ENCODE measurements at places on chromosomes 2 and 18.
A peak's percentile ranks its signal among the peaks of the same experiment; 100 is the strongest.

DNA sequence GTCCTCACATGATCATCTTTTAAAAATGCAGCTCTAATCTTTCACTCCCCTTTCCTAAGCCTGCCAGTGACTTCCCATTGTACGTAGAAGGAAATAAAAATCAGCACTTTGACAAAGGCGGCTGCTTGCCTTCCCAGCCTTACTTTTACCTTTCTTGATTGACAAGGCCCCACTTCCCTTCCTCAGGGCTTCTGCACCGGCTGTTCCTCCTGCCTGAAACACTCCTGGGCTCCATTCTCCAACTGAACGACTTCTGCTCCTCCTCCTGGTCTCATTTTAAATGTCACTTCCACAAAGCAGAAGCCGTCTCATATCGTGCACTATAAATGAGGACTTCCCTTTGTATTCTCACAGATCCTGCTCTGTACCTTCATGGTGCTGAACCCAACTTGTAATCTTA is 56.1 kb downstream of the OSBPL6 start:
- DNase-seq, result no peak

- DNase-seq, result no peak
Observed at GRCh38 chr2:105950521-105951383, 206.0 kb downstream of the NCK2 start.

GRCh38 chr18:79961527-79962291 is 2.7 kb upstream of the HSBP1L1 start:
- DNase-seq, result no peak

- DNase-seq, result peak; percentile 92
Observed at GRCh38 chr2:241061275-241061674, 40.8 kb downstream of the MTERF4 start.

DNA sequence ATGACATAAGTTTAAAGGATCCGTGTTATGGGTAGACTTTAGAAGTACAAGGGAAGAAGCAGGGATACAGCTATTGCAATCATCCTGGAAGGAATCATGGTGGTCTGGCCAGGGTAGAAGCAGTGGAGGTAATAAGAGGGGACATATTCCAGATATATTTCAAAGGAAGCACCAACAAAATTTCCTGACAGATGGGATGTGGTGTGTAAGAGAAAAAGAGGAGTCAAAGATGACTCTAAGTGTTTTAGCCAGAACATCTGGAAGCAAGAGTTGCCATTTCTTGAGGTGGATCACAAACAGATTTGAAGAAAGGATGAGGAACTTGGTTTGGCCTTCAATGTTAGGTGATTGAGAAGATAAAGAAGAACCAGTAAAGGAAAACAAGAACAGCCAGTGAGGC is 133.1 kb upstream of the CTAGE1 start:
- DNase-seq, result no peak

DNA sequence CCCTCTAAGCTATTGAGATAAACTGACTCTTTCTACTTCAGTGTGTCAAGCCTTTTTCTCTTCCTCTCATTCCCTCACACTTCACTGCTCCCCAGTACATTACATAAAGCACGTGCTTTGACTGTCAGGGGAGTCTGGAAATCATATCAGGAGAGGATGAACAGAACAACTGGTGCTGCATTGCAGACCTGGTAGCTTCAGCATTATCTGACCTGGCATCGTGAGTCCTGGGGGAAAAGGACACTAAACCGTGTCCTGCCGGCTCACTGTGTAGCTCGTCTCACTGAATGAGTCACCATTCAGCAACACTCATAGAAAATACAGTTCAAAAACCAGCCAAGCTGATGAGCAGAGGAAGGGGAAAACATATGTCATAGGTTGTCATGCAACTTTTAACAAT is 108.5 kb upstream of the UNC80 start:
- DNase-seq, result no peak

DNA sequence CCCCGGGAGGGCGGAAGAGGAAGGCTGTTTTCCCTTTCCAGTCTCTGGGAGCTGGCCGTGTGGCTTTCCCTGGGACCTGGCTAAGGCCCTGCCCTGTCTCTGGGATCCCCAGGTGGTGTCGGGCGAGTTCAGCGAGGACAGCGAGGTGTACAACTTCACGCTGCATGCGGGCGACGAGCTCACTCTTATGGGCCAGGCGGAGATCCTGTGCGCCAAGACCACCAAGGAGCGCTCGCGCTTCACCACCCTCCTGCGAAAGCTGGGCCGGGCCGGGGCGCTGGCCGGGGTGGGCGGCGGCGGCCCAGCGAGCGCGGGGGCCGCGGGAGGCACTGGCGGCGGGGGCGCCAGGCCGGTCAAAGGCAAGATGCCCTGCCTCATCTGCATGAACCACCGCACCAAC is 11.2 kb downstream of the GAREM2 start:
- DNase-seq, result no peak

- no peak for DNase-seq
Observed at GRCh38 chr2:15941871-15942710, 1.7 kb downstream of the MYCN start.

DNA sequence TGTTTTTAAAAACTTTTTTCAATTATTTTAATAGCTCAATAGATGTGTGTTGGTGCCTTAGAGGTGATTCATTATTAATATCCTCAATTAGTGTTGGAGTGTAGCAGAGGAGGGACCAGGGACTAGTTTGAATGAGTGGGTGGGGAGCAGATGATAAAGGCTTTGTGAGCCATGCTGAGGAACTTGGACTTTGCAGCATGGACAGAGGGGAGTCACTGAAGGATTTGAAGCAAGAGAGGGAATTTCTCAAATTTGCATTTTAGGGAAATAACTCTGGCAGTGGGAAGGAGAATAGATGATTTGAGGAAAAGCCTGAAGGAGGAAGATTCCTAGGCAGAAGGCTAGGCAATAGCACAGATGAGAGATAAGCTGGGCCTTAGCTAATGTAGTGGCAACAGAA is 42.3 kb upstream of the RMND5A start:
- no peak for DNase-seq

DNA sequence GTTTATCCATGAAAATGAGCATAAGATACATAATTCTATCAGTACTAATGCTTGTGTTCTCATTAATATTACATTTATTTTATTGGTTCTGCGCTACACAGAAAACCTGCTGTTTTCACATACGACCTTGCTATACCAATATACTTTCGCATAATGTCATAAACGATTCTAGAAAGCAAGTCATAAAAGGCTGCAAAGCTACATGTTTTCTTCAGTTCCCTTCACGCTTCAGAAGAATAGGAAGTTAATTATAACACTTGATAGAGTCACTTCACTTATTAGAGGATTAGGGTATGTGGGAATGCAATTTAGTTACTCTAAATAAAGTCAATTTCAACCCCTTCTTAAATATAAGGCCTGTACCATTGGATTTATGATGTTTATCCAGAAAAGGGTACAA is 29.0 kb downstream of the PSME4 start:
- no peak for DNase-seq

DNA sequence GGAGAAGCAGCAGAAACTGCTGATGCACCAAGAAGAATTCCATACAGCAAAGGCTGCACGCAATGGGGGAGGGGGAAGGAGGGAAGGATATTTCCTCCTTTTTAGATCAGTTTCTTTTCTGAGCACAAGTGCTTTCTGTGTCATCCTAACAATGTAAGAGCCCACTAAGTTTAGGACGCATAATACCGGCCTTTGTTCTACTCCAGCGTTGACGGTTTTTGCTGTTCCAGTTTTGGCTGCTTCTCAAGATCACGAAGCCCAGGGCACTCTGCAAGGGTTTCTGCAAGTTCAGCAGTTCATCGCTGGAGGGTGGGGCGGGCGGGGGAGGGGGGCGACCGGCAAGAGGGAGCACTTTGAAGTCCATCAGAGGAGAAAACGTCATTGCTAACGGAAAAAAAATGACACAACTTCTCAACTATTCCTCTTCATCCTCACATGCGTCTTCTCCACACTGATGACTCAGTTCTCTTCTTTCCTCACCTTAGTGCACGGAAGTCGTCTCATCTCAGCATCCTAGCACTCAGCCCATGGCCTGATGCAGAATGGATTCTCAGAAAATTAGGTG is 8.7 kb downstream of the FAM178B start:
- DNase-seq, result no peak

DNA sequence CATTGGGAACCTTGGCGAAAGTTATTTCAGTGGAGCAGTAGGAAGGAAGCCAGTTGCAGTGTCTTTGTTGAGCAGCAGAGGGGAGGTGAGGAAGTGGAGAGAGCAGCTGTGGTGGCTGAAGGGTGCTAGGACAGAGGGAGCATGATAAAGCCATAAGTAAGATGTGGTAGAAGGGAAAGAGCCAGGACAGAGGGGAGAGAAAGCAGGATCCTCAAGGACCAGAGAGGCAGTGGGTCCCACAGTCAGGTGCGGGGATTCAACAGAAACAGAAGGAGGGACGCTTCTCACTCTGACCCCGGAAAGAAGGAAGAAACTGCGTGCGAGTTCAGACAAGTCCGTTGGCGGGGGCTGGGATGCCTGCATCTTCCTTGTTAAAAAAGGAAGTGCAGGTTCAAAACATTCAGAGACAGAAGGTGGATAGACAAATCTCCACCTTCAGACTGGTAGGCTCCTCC is at the start of gene CXCR2:
Gene CXCR2, plus strand, starts transcription at position 403 of the 455 bp plus-strand sequence. CDS start 8,774 bp downstream, outside the sequence.
- DNase-seq, result no peak

DNA sequence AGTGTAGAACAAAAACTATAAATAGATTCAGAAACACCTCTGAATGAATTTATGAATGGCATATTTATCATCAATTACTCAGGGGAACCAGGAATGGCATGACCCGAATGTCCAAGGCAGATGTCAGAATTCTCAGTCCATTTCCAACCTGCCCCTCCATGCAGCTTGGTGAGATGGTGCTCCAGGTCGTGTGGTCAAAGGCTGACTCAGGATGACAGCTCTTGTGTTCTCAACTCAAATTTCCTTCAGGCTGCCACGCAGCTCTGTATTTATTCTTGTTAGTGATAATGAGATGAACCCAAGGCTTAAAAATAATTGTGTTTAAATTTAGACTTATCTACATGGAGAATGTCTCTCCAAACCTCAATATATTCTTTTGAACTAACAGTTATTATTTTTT is 146.9 kb downstream of the METTL4 start:
- DNase-seq, result no peak
